Amygdala (tissue), 56 donors: ENCODE measurements at places on chromosomes 4 and X.

GRCh38 chr4:107546638-107547037 is 173.4 kb downstream of the PAPSS1 start:
- DNase-seq, result no peak

DNA sequence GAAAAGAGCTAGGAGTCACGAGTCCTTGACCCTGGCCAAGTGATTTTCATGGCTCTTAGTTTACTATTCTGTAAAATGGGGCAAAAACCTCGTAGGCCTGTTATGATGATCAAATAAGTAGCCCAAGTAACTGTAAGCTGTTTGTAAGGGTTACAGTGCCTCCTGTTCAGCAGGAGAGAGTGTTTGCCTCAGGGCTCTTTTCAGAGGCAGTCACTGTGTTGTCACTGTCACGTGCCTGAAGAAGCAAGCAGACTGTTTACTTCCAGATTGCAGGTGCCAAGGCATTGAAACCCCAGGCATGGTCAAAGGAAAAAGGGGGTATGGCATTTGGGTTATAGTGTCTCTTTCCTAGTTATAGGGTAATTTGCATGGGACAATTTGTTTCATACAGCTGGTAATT is 4.5 kb downstream of the RAB39B start:
- DNase-seq, result no peak

DNA sequence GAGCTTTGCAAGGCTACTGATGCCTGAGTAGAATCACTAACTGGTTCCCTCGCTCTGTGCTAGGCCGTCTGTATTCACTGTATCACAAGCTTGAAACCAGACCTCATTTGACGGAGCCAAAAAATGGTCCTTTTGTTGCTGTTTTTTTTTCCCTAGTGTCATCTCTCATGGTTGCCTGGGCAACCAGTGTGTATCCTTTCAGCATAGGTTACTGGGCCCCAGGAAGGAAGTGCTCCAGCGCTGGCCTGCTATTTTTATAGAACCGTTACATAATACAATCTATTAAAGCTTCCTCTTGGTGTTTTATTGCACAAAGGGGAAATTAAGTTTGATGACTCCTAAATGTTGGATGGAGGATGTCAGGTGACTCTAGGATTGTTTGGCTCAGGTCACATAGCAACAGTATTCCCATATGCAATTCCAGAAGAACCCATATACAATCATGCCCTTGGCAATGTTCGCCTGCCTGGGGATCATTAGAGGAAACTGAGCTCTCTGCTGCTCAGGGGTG is 220.4 kb downstream of the SPRY1 start:
- peak; percentile 42 for DNase-seq

DNA sequence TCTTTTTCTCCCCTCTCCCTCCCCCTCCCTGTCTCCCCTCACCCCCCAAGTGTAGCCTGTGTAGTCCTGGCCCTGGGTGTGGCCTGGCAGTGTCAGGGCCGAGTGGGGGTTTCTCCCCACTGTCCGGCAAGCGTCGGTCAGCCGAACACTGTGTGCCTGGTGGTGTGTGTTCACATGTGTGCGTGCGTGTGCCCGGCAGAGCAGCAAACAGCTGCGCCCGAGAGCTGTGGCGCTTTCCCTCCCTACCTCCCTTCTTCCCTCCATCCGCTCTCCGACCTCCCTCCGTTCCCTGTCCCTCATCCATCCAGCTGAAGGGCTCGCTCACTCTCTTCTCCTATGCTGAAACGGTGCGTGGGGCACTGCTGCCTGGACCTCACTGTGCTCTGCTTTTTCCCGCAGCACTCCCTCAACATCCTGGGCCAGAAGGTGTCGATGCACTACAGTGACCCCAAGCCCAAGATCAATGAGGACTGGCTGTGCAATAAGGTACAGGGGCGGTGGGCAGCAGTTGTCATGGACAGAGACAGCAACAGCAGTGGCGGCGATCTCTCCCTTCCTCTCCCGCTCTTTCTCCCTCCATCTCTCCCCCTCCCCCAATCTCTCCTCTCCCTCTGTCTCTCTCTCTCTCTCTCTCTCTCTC is 17.4 kb upstream of the UBA1 start:
- DNase-seq, result no peak

- no peak for DNase-seq
Measured at GRCh38 chr4:2937986-2938385, 25.2 kb downstream of the NOP14 start.

DNA sequence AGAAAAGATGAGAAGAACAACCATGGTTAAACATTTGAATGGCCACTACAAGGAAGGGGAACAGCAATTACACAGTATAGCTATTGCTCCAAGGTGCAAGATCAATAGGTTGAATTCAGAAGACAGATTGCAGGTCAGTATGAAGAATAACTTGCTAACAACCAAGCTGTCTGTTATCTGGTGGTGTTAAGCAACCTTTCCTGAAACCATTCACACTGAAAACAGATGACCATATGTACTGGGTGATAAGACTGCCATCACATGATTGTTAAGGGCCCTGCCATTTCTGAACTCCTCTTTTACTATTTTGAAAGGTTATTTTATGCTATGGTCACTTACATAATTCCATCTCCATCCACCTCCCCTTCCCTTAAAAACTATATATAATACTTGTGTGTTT is 6.8 kb downstream of the GABRA3 start:
- DNase-seq, result no peak

- no peak for DNase-seq
Measured at GRCh38 chrX:10054396-10054795, 87.2 kb downstream of the CLDN34 start.

DNA sequence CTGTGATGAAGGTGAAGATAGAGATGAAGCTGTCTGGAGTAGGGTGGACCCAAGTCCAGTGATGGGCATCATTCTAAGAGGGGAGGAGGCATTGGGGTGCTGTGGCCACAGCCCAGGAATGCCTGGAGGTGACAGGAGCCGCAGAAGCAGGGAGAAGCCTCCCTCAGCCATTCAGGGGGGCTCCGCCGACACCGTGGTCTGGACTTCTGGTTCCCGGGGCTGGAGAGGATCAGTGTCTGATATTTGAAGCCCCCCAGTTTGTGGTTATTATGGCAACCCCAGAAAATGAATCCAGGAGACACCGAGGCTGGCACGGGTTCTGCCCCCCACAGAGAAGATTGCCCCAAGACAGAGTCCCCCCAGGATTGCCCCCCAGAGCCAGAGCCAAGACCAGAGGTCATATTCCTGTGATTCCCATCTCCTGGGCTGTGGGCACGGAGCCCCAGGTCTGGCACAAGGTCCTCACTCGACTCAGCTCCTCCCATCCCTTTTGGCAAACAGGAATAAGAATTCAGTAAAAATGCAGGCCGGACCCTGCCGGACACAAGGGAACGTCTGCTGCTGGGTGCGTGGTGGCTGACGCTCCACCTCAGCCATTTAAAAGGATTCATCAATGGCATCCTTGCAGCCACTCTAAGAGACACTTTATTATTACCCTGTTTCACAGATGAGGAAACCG is 116.6 kb downstream of the CPZ start:
- no peak for DNase-seq

DNA sequence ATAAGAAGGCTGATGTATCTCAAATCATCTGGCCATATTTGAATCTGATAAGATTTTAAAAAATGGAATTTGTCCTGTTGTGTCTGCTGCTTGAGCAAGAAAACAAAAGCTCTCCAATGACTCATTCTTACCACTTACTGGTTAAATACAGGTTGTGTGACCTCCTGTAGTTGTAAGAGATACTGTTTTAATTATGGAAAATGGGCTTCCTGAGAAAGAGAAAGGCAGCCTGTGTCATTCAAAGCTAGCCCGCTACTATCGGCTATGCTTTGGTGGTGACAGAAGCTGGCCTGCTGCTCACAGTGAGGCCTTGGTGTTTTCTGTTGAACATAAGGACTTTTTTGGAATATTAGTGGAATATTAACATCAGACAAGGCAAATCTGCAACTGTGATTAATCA is 1722.1 kb upstream of the PCDH10 start:
- DNase-seq, result no peak
